ENCODE measurements at places on chromosomes 4 and X.
A peak's percentile ranks its signal among the peaks of the same experiment; 100 is the strongest.

DNA sequence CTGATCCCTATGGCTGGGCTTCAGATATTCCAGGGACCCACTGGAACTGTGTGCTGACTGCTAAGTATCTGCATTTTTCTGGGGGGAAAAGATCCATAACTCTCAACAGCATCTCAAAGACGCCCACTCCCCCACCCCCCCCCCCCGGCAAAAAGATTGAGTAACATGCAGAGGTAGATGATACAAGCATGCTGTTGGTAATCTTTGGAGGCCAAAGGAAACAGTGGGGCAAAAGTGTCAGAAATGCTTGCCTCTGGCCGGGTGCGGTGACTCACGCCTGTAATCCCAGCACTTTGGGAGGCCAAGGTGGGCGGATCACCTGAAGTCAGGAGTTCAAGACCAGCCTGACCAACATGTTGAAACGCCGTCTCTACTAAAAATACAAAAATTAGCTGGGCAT is 12.2 kb downstream of the XPNPEP2 start:
- DNase-seq = no peak

- DNase-seq = no peak
Observed at GRCh38 chr4:143203577-143203976, 18.9 kb downstream of the USP38 start.

GRCh38 chrX:11995146-11995545 is 143.1 kb upstream of the FRMPD4 start:
- DNase-seq = no peak

DNA sequence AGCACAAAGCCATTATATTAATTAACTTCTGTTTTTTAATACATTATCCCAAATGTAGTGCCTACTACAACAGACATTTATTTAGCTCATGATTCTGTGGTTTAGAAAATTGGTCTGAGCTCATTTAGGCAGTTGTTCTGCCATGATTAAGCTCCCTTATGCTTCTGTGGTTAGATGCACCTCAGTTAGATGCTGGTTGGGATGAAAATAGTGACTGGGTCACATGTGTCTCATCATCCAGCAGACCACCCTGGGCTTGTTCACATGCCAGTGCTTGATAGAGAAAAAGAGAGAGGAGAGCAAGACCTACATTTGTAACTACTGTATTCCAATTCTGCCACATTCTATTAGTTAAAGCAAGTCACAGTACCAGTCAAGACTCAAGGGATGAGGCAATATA is 376.4 kb upstream of the GNPDA2 start:
- DNase-seq = no peak

- no peak for DNase-seq
Observed at GRCh38 chr4:5277079-5277478, 225.8 kb downstream of the STK32B start.

DNA sequence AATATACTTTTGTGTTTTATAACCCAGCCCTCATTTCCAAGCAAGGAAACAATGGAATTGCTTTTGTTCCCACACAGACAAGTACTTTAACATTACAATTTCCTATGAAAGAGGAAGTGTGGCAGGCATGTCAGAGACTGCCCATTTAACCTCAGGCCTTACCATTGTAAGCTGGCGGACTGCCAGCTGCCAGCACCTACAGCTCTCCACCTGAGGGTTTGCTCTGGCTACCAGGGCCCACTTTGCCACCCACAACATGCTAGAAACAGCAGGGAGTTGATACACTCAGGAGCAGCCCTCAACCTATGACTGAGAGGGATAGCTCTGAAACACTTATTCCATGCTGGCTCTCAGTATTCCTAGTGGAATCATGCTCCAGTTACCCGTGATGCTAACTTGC is 152.3 kb upstream of the PRDX4 start:
- no peak for DNase-seq

GRCh38 chrX:110723844-110724243 is 71.8 kb downstream of the CHRDL1 start:
- no peak for DNase-seq

- DNase-seq = peak; percentile 11
Observed at GRCh38 chr4:141595531-141595930, 40.9 kb upstream of the IL15 start.

Measured in fibroblast of skin of scalp (primary cell).